Endothelial cell of umbilical vein (primary cell): ENCODE measurements at places on chromosomes 12 and 14.

GRCh38 chr14:99079061-99079727 lies 192.8 kb downstream of the BCL11B start:
- no peak for DNase-seq

GRCh38 chr14:28077021-28077420 lies 689.6 kb upstream of the FOXG1 start:
- DNase-seq: no peak

- no peak for DNase-seq
Observed at GRCh38 chr12:124433147-124433874, 134.1 kb downstream of the NCOR2 start.

DNA sequence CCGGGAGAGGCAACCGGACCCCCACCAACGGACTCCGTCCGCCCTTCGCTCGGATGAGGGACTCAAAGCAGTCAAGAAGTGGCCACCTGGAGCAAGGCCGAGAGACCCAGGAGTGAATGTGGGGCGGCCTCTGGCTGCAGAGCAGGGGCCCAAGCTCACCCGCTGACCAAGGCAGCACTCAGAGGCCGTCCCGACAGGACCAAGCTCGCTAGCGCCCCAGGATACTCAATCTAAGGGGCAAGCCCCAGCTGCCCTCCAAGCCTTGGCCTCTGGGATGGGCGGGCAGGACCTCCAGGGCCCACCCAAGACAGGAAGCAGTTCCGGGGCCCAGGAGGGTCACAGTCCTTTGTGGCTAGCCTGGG lies 936 bp downstream of the AKT1 start:
- peak; percentile 30 for DNase-seq
